ENCODE measurements at places on chromosomes 3 and 15.

DNA sequence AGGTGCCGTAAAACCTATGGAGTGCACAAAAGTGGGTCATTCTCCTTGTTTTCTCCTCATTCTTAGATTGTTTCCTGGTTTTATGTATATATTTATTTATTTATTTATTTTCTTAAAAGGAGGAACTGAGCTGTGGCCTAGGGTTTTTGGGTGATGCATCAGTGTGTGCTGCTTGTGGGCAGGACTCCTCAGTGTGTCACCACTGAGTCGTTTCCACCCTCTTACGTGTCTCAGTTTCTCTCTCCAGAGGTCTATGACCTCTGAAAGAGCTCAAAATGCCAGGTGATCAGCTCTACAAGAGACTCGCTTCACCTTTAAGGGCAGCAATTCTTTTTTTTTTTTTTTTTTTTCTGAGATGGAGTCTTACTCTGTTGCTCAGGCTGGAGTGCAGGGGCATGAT is 72.9 kb downstream of the CD200 start:
- DNase-seq = no peak

- DNase-seq = peak; percentile 30
Measured at GRCh38 chr3:173913397-173913796, 515.9 kb downstream of the NLGN1 start.

DNA sequence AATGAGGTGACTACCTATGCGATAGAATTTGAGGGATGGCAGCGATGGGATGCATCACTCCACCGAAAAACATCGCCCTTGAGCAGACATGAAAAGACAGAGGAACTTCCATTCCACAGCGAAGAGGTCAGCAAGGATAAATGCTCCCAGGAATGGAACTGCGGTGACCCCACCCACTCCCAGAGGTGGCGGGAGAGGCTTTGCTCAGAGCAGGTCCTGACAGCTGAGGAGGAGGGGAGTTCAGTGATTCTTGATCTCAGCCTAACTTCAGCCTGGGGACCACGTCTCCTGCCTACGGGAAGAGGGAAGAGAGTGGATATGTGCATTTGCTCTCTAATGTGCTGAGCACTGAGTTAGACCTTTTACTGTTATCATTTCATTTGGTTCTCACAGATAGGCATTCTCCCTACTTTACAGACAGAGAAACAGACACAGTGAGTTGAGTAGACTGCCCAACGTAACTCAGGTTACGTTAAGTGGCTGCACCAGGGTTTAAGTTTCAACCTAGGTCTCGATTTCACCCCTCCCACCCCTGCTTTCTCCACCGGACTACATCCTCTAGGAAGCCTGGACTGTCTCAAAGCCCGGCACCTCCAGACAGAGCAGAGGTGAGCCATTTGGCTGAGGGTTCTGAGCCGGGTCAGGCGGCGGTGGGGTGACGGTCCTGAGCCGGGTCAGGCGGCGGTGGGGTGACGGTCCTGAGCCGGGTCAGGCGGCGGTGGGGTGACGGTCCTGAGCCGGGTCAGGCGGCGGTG is 170.0 kb downstream of the RAB11A start:
- no peak for DNase-seq

GRCh38 chr3:194140520-194141414 is 4.8 kb downstream of the HES1 start:
- peak; percentile 54 for DNase-seq

GRCh38 chr3:171018156-171018935 is 8.2 kb downstream of the SLC2A2 start:
- no peak for DNase-seq

GRCh38 chr15:74179101-74179841 is 5.8 kb downstream of the ISLR start:
- DNase-seq = peak; percentile 84

GRCh38 chr3:190989218-190989617 is 126.7 kb upstream of the GMNC start:
- DNase-seq = no peak

DNA sequence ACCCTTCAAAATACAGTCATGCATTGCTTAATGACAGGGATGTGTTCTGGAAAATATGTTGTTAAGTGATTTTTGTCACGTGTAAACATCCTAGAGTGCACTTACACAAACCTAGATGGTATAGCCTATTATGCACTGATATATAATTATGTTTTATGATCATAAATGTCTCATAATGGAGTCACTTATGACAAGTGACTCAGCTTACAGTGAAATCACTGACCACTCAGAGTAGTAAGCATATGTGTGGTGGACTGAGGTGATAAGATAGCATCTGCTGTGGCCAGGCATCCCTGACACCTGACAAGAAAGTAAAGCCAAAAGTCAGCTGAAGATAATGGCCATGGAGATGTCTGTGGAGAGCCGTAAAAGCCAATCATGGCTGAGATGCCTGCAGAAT is 5.4 kb downstream of the ACAD11 start:
- DNase-seq = no peak

DNA sequence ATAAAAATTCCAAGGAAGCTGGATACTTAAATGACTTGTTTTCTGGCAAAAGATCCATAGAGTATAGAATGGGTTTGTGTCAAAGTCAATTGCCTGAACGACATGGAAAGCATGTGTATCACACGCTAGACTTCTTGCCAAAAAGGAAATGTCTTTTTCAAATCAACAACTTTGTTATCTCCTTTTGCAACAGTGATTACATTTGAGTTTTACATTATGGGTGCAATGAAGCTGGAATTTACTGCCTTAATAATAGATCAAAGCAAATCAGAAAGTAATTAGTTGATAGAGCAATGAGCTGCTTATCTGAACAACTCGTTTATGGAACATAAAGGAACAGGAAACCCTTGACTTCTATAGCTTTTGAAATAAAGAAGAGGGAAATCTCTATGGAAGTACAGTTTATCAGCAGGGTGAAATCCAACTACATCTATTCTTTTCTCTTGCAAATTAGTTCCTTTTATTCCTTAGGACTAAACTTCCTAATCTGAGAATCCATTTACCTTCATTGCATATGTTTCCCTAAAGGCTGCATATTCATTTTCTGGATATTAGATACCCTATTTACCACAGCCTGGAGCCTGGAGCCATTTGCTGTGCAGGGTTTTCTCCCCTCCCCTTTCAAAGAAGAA is 415.1 kb upstream of the NECTIN3 start:
- DNase-seq = no peak

GRCh38 chr3:102163039-102163817 is 271.6 kb upstream of the ZPLD1 start:
- DNase-seq = peak; percentile 18

GRCh38 chr3:55434789-55435188 is 52.3 kb downstream of the WNT5A start:
- no peak for DNase-seq

GRCh38 chr3:188752850-188753249 is 418.9 kb upstream of the TPRG1 start:
- no peak for DNase-seq

DNA sequence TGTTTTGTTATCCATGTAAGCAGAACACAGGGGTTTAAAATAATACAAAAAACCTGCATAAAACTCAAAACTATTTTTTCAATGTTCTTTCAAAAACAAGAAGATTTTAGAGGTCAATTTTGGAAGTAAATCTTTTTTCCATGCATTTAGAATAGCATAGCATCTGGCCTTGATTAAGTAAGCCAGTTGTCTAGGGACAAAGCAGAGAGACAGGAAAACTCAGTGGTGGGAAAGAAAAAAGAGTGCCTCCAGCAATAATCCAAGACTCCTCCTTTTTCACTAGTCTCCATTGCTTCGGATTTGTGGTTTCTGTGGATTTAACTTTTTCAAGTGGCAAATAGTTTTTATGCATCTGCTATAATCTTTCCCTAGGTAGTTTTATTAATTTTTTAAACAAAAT is 88.9 kb downstream of the SUCNR1 start:
- no peak for DNase-seq

- DNase-seq = no peak
Measured at GRCh38 chr3:127741246-127741645, 68.5 kb downstream of the ABTB1 start.

DNA sequence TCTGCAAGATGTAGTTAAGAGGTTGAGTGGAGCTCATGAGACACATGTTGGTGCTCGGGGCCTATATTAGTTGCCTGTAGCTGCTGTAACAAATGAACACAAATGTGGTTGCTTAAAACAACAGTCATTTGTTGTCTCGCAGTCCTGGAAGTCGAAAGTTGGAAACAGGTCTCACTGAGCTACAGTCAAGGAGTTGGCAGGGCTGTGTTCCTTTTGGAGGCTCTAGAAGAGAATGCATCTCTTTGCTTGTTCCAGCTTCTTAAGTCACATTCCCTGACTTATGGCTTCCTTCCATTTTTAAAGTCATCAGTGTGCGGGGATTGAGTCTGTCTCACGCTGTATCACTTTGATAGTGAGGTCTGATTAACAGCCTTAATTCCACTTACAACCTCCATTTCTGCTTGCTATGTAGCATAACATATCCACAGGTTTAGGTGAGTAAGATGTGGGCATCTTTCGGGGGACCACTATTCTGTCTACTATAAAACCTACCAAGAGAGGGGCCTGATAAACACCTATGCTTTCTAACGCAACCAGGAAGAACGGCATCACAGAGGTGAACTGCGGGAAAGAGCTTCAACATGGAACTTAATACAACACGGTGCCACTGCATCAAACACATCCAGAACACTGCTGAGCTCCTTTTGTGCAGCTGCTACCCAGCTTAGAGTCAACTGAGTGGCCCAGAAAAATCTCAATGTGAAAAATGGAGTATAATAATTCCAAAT is 119.4 kb downstream of the ATP10A start:
- no peak for DNase-seq

DNA sequence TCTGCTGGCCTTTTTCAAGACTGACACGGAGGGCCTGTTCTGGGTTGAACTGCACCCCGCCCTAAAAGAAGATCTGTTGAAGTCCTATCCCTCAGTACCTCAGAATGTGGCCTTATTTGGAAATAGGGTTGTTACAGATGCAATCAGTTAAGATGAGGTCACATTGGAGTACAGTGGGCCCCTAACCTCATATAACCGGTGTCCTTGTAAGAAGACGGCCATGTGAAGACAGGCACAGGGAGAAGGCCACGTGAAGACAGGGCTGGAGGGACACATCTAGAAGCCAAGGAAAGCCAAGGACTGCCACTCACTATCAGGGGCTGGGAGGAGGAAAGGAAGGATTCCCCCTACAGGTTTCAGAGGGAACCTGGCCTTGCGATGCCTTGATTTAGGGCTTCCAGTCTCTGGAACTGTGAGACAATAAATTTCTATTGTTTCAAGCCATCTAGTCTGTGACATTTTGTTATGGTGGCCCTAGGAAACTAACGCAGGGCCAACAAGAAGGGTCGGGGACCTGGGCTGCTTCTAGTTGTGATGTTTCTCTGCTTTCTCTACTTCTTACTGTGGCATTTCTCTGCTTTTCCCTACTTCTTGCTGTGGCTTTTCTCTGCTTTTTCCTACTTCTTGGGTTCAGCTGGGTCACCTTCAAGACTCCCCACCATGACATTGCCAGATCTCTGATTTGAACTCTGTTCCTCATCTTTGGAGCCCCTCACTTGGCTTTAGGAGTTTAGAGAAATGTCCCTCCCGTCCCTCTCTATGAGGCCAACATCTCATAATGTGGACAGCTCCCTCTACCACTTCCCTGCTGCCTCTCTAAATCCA is 4.8 kb upstream of the CCDC174 start:
- DNase-seq = no peak

DNA sequence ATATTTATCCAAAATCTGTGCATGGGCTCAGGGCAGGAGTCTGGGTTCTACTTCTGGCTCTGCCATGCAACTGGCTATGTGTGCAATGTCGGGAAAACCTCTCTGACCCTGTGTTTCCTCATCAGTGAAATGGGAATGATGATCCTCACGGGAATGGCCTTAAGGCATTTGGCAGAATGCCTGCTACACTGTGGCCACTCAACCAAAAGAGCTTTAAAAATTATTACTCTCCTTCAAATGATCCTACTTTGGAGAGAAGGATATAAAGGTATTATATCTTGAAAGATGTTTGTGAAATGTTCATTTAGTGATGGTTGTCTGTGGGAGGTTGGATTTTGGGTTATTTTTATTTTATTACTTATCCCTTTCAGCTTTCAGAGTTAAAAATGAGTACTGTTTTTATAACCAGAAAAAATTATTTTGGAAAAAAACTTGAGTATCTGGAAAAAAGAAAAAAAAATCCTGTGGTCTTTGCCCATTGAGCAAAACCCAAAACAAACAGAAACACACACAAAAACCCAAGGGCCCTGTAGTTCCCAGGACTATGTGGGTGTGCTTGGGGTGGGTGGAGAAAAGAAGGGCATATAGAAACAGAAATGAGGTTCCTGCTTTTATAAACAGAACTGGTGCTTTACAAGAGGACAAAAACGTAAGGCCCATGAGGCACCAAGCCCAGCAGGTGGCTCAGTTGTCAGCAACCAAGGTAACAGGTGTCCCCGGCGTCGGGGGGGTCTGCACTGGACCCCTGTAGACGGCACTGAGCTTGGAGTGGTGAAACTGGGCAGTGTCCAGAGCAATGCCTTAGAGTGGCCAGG is 22.0 kb downstream of the RGMA start:
- no peak for DNase-seq

- DNase-seq = no peak
Measured at GRCh38 chr3:71636482-71636881, 53.0 kb upstream of the FOXP1 start.

DNA sequence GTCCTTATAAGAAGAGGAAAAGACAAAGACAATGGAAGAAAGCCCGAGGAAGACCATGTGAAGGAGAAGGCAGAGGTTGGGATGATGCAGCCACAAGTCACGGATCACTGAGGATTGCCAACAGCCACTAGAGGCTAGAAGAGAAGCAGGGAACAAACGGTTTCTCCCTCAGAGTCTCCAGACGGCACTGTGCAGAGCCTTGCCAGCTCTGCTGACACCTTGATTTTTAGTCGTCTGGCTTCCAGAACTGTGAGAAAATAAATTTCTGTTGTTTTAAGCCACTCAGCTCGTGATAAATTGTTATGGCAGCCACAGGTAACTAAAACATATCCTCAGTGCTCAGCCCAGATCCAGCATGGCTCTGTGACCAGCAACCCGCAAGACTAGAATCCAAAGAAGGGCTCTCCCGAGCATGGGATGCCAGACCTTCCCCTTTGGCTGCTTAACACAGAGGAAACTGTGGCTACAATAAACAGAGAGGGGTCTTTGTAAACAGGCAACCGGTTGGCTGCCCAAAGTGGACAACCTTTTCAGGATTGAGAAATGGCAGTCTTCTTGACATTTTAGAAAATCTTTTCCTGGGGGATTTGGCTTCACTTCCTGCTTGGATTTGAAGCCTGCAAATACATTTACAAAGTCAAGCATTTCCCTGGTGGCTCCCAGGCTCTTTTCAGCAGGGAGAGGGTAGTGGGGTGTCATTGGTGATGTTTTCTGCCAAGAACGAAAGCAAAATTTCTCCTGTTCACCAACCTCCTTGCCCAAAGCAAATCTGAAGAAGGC is 88.7 kb upstream of the ADPGK start:
- no peak for DNase-seq

DNA sequence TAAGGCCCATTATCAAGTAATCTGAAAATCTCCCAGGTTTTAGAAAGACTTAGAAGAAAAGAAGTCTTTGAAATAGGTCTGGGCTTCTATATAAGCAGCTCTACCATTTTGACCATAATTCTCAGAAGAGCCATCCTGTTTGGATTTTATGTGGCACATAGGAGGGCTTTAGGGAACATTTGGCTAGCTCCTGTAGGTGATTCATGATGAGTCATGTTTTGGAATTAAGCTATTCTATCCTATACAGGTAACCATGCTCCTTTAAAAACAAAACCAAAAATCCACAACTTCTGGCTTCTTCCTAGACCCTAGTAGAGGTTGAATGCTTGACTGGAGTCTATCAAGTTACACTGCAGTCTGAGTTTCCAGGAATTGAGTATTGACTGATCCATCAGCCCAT is 8.9 kb downstream of the SST start:
- no peak for DNase-seq

All from testis (tissue), 5 donors.